ENCODE measurements at places on chromosomes 3 and 15. TPM values are rescaled to one million over a fixed set of nuclear protein-coding genes. Genes with fewer than 3 reads are reported as not detected.

DNA sequence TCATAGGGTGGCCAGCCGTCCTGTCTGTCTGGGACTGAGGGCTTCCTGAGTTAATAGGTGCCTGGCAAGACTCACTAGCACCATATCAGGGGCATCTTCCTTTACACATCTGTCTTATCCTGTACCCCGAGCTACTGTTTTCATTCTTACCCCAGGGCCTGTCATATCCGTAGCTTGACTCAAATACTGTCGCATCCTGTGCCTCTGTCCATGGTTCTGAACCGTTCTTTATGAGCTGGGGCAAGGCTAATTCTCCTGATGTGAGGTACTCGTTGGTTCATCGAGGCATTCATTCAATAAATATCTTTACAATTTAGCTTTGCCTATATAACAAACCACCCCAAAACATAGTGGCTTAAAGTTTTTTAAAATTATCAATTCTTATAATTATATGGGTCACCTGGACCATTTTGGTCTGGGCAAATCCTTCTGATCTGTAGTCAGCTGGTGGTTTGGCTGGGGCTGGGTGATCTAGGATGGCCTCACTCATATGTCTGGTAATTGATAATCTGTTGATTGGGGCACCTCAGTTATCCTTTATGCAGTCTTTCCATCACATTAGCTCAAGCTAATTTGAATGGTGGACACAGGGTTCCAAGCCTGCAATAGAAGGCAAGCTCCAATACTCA is 121.2 kb downstream of the TLE3 start:
- peak; percentile 81 for DNase-seq

- DNase-seq, result no peak
These were observed 7.4 kb upstream of the IQSEC1 start for GRCh38 chr3:13080591-13080990.

DNA sequence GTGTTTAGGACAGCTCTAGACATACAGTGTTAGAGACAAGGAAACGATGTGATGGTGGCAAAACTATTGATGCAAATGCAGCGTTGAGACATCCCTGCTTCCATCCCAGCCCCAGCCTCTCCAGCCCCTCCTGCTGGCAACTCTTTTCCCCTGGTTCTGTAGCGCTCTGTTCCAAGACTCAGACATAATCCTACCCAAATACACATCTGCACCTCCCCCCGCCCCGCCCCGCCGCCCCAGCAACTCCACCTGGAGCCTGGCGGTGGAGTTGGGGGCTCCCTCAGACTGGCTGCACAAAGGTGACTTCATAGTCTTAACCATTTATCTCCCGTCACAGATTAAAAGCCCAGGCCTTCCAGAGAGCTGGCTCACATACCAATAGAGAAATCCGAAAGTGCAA is 7.2 kb upstream of the SEC22A start:
- no peak for DNase-seq

DNA sequence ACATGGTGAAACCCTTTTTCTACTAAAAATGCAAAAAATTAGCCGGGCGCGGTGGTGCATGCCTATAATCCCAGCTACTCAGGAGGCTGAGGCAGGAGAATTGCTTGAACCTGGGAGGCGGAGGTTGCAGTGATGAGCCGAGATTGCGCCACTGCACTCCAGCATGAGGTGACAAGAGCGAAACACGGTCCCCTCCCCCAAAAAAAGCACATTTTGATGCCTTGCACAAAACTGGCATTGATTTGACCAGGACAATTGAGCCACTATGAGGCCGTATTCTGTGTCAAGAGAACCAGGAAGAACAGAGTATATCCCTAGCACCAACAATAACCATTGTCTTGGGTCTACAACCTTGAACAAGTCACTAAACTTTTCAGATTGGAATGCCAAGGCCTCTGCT is 50.6 kb downstream of the SH3BP5 start:
- DNase-seq, result no peak

FGF12 gene
- 6.4 TPM for polyA plus RNA-seq

ZIC1 gene
- polyA plus RNA-seq, result 0.03 TPM

NMD3 gene
- 52.8 TPM for polyA plus RNA-seq

MKRN3 gene
- 2.2 TPM for polyA plus RNA-seq

EFCC1 gene
- 2.1 TPM for polyA plus RNA-seq
